Stimulated activated CD8-positive, alpha-beta memory T cell treated with anti-CD3 and anti-CD28 coated beads, Interleukin-7, amount 100 ng/mL, for 48 hours (primary cell): ENCODE measurements at places on chromosomes 5 and 9.

GRCh38 chr5:103512500-103512899 lies 50.1 kb downstream of the NUDT12 start:
- DNase-seq, result no peak

DNA sequence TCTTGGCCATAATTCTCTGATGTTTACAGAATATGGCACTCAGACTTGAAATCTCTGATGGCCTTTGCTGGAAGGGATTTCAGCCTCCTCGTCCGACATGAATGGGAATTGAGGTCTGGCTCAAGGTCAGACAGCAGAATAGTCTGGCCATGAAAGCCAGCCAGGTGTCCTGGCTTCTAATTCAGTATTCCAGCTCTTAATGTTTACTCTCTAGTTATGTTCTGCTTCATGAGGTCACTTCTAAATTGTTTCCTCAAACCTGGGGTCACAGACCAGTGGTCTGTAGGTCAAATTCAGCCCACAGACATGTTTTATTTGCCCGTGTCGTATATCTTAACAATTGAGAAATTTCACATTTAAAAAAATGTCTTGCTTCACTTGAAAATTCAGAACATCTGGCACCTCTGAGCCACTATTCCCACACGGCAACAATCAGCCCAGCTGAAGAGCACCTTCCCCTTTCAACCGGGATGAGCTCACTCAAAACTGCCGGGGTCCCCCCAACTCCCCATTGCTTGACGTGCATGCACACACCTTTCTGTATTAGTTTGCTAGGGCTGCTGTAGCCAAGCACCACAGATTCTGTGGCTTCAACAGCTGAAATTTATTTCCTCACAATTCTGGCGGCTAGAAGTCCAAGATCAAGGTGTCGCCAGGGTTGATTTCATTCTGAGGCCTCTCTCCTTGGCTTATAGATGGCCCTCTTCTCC lies 243.5 kb downstream of the ENC1 start:
- DNase-seq, result no peak

DNA sequence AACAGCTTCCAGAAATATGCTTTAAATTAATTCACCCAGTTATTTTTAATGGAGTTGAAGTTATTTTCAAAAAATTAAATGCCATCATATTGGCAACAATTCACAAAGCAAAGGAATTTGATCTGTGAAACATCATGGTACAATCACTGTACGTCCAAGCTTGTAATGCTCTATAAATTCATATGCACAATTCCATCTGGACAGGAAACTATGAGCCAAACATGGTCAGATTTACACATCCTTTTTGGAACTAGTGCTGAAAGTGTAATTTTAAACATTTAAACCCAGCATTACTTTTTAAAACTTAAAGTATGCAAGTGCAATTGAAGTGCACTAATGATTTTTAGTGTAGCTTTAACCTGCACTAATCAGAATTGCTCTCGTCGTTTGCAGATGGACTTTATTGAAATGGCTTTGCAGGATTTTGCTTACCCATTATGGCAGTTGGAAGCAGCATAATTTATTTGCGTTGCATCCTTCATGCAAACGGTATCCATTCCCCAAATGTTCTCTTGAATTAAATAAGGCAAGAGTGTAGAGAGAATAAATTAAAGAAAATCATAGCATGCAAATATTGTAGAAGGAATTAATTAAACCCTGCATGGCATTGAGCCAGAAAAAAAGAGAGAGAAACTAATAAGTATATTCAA lies 21.0 kb upstream of the OR13F1 start:
- no peak for DNase-seq

GRCh38 chr9:22029231-22029630 lies 20.1 kb upstream of the CDKN2B start:
- DNase-seq, result no peak

- no peak for DNase-seq
Measured at GRCh38 chr5:175003531-175003930, 279.1 kb downstream of the MSX2 start.
